ENCODE measurements at places on chromosomes 13 and 19. TPM values are rescaled to one million over a fixed set of nuclear protein-coding genes. Genes with fewer than 3 reads are reported as not detected.

DNA sequence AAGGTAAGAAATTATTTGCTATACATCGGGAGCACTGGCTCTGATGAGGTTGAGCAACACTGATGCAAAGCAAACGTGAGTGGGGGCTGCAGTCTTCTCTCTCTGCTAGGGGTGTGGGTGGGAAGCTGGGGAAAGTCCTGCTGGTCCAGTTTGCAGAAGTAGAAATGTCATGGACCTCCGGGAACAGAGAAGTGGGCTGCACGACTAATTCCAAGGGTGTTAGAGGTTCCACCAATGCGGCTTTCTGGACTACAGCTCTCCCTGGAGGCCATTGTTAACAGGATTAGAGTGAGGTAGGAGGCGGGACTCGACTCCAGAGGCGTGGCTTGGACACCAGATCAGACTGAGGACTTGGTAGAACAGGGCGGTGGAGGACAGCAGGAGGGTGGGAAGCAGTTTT, 5.7 kb upstream of the FBXO27 start:
- H3K27me3 ChIP-seq = peaks cover 31% of the 10 kb centered on the region
- H3K4me1 ChIP-seq = no peaks in the 10 kb centered on the region
- H3K27ac ChIP-seq = no peak overlapping the region
- no peak overlapping the region for H3K4me3 ChIP-seq
- no peak for DNase-seq

- H3K36me3 ChIP-seq = no peaks in the 10 kb centered on the region
- peaks cover 100% of the 10 kb centered on the region for H3K27me3 ChIP-seq
- H3K4me1 ChIP-seq = peaks cover 26% of the 10 kb centered on the region
- H3K27ac ChIP-seq = no peak overlapping the region
- DNase-seq = no peak
Observed at GRCh38 chr13:27961227-27962085, 7.7 kb downstream of the CDX2 start.

Gene ZNF724
- total RNA-seq = 1.9 TPM

DNA sequence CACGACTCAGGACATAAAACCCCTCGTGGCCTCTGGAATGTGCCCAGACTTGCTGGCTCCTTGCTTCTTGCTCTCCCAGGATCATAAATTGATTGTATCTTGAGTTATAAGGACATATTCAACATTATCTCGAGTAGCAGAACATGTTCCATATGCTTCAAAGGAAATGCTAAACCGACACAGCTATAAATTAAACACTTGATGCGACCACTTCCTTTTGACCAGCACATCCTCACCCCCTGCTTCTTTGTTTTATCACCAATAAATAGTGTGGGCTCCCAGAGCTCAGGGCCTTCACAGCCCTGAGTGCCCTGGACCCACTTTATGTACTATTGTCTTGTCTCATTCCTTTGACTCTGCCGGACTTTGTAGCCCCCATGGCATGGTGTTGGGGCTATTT, 157.0 kb upstream of the PABPC3 start:
- DNase-seq = no peak
- no peaks in the 10 kb centered on the region for H3K27me3 ChIP-seq
- no peaks in the 10 kb centered on the region for H3K4me1 ChIP-seq
- H3K27ac ChIP-seq = no peak overlapping the region
- H3K36me3 ChIP-seq = no peaks in the 10 kb centered on the region

DNA sequence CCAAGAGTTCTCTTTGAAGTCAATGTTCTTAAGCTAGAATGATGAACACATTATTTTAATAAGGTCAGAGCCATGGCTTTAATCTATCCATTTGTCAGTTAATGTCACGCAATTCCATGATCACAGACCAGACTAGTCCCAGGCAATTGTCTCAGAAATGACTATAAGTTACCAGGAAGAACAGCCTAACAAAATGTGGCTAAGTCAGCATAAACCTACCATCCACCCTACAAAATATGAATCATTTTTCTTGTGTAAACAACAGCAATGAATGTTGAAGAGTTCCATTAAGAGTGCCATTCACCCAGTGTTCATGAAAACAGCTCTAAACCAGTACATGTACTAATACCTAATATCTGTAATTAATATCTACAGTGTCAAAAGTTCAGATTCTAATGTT, 127.5 kb downstream of the KCTD12 start:
- H3K36me3 ChIP-seq = no peaks in the 10 kb centered on the region
- DNase-seq = no peak
- H3K27me3 ChIP-seq = no peaks in the 10 kb centered on the region
- H3K4me3 ChIP-seq = no peak overlapping the region

DNA sequence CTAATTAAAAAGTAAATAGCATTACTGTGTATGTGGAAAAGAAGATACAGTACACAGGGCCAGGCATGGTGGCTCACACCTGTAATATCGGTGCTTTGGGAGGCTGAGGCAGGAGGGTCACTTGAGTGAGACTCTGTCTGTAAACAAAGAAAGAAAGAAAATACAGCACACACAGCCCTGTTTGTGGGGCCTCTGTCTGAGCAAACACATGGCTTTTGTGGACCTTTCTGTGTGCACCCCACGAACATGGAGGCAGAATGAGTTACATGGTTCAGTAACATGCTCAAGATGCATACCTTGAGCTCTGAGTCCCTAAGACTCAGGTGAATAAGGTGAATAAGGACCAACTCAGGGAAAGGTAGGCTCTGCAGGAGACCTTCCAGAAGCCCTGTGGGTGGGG, 20.0 kb upstream of the AMER2 start:
- no peak overlapping the region for H3K27ac ChIP-seq
- no peaks in the 10 kb centered on the region for H3K36me3 ChIP-seq
- DNase-seq = no peak
- peaks cover 86% of the 10 kb centered on the region for H3K27me3 ChIP-seq
- H3K4me3 ChIP-seq = no peak overlapping the region

Gene GDF15
- 0.33 TPM for total RNA-seq

DNA sequence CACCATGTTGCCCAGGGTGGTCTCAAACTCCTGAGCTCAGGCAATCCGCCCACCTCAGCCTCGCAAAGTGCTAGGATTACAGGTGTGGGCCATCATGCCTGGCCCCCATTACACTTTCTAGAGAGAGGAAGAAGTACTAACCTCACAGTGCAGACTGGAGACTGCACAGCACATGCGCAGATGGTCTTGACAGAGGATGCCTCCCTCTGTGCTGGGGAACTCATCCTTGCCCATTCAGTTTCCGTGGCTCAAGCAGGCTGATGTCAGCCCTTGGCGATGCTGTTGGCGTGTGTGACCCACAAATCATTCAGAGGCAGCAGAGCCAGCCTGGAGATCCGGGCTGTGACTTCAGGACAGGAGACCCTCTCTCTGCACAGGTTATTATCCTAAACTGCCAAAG, 14.6 kb upstream of the FFAR2 start:
- H3K4me3 ChIP-seq = no peak overlapping the region
- peaks cover 41% of the 10 kb centered on the region for H3K4me1 ChIP-seq
- H3K27ac ChIP-seq = no peak overlapping the region
- DNase-seq = no peak
- H3K36me3 ChIP-seq = no peaks in the 10 kb centered on the region
- no peaks in the 10 kb centered on the region for H3K27me3 ChIP-seq

- no peaks in the 10 kb centered on the region for H3K4me1 ChIP-seq
- no peaks in the 10 kb centered on the region for H3K36me3 ChIP-seq
- peaks cover 6% of the 10 kb centered on the region for H3K27me3 ChIP-seq
- no peak for DNase-seq
- H3K27ac ChIP-seq = no peak overlapping the region
Observed at GRCh38 chr19:18955042-18955441, 14.0 kb upstream of the HOMER3 start.

DNA sequence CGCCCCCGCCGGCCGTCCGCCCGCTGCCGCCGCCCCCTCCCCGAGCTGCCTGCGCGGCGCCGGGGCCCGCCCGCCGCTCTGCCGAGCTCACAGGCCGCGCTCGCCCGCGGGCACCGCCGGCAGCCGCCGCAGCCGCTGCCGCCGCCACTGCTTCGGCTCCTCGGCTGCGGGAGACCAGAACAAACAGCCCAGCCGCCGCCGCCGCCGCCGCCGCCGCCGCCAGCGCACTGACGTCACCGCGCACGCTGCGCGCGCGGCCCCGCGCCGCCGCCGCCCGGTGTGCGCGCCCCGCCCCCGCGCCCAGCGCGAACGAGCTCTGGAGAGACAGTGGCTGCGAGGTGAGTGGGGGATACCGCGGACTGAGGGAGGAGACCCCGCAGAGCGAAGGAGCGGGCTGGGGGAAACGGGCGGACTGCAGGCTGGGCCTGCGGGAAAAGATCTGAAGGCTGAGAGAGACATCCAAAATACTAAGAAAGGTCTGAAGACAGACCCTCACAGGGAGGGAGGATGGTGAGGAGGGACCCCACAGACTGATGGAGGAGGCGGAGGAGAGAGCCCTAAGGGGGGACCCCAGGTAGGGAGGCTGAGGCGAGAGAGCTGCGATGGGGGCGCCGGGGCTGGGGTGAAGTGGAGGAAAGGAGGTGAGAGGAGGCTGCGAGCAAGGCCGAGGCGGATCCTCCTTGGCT, at the start of gene BRD4:
Gene BRD4, minus strand, starts transcription at position 229 of the 686 bp plus-strand sequence. CDS start 59,440 bp downstream, outside the sequence.
- H3K36me3 ChIP-seq = no peaks in the 10 kb centered on the region
- DNase-seq = peak; percentile 77
- H3K4me3 ChIP-seq = peak within 1 kb of the TSS; percentile 78
- peaks cover 82% of the 10 kb centered on the region for H3K4me1 ChIP-seq
- no peaks in the 10 kb centered on the region for H3K27me3 ChIP-seq
- H3K27ac ChIP-seq = peak within 1 kb of the TSS; percentile 96

DNA sequence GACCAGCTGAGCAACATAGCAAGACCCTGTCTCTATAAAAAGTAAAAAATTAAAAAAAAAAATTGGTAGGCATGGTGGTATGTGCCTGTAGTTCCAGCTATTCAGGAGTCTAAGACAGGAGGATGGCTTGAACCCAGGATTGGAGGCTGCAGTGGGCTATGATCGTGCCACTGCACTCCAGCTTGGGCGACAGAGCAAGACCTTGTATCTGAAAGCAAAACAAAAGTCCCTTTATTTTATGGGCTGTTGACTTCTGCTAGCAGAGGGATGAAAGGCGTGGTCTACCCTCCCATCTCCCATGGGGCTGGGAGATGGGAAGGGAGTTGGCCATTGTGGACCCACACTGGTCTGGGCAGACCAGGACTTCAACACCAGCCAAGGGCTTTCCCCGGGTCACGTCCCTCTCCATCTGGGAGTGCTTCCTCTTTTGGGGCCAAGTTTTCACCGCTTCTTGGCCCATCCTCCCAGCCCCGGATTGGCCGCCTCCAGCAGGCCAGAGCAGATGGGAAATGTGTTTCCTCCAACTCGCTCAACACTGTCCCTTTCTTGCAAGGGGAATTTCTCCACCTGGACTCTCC, 2.2 kb upstream of the TNFSF9 start:
- DNase-seq = peak; percentile 74
- H3K27ac ChIP-seq = peak overlapping the region; percentile 39
- no peak overlapping the region for H3K4me3 ChIP-seq
- H3K36me3 ChIP-seq = no peaks in the 10 kb centered on the region

- no peaks in the 10 kb centered on the region for H3K36me3 ChIP-seq
- no peak overlapping the region for H3K4me3 ChIP-seq
- no peaks in the 10 kb centered on the region for H3K27me3 ChIP-seq
- no peaks in the 10 kb centered on the region for H3K4me1 ChIP-seq
- no peak for DNase-seq
Observed at GRCh38 chr13:104098421-104098820, 1032.2 kb upstream of the SLC10A2 start.

GRCh38 chr19:7905859-7906258, 2.2 kb downstream of the MAP2K7 start:
- H3K36me3 ChIP-seq = peaks cover 36% of the 10 kb centered on the region
- no peak for DNase-seq
- H3K4me3 ChIP-seq = no peak overlapping the region
- H3K4me1 ChIP-seq = peaks cover 54% of the 10 kb centered on the region
- no peaks in the 10 kb centered on the region for H3K27me3 ChIP-seq

Gene LGALS7
- total RNA-seq = not detected

Gene C19orf33
- 1.6 TPM for total RNA-seq

Gene SLC17A7
- total RNA-seq = 0.99 TPM
